Hematopoietic multipotent progenitor cell treated with erythropoietin and hydrocortisone succinate and interleukin-3 and kit ligand, for 17 days (in vitro differentiated cells): ENCODE measurements at places on chromosomes 4 and X.

DNA sequence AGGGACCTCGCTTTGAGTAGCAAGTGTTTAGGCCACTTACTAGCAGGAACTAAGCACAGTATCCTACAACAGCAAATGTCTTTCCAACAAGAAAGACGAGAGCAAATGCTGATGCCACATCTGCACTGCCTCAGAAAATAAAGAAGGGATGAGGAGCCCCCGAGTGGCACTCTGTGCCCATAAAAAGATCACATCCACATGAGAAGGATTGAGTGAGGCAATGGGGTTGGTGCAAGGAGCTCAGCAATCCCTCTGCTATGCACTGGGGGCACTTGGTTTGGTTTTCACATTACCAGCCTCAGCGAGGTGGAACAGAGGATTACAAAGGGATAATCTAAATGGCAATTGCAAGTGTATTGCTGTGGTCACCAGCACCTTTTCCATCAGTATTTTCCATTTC, 252.8 kb upstream of the SLC7A11 start:
- no peak for DNase-seq

DNA sequence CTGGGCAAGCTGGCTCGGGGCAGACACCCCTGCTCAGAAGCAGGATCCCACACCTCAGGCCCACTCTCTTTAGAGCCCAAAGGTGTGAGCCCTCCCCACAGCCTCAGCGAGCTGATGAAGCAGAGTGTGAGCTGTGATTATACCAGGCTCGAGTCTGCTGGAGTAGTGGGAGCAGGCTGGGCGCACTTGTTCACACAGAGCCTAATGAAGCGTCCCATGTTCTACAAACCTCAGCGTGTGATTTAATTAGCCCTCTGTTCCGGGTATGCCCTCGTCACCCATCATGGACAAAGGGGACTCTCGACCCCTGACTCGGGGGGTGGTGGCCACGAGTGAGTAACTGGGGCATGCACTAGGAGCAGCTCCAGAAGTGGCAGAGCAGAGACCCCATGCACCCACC, 62.3 kb downstream of the PPP2R2C start:
- no peak for DNase-seq

GRCh38 chr4:143417679-143418403, 81.2 kb downstream of the GAB1 start:
- DNase-seq: no peak

DNA sequence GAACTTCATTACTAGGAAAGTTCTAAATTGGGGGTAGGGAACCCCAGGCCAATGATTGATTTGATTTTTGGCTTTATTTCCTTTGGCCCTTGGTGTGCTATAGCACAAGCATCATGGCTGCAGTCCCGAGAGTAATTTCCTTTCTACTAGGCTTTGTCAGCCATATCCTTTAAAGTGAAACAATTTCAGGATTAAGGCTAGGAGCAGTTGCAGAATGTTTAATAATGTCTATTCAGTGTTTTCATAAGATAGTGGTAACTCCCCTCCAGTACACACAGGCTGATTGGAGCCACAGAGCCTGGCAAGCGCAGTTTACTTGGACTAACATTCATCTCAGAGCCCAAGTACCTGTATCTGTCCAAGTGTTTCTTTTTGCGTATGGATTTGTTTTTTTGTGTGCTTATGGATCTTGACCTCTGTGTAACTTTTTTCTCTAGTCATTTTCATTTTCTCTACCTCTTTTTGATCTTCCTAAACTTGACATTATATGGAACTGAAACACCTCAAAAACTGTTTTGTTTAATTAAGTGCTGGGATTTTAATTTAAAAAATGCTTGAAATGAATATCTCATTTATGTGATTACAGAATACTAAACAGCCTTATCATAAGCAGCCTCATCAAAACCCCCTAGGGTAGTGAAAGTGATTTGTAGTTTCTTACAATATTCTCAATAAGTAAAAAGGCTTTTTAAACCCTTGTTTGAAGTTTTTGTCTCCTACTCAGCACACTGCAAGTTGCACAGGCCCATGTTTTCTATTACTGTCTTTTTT, 7.5 kb downstream of the STIM2 start:
- no peak for DNase-seq

DNA sequence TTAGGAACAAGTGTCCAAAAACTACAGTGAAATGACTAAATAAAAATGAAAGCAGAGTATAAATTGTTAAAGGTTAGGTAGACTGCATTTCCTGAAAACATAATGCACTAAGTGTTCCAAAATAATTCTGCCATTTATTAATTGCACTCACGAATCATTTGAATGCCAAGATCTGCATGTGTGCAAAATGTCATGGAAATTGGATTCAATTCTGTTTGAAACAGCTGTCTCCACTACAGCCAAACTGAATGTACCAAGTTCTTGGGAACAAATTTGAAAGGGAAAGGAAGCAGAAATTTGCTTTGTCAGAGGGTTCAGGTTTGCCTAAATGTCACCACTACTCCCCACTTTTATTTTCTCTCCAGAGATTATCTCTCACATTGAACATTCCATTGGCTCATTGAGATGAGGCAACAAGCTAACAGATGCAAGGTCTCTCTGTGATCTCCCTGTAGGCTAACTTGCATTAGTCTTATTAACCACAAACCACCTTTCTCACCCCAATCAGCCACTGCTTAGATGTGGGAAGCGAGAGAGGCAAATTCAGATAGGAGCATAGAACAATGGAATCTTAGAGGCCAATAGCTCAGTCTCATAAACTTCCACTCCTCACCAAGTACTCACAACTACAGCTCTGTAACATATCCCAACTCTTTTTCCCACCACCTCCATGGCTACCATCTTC, 226.6 kb downstream of the KDR start:
- no peak for DNase-seq

GRCh38 chr4:45484740-45485139, 639.1 kb downstream of the GABRG1 start:
- DNase-seq: no peak

DNA sequence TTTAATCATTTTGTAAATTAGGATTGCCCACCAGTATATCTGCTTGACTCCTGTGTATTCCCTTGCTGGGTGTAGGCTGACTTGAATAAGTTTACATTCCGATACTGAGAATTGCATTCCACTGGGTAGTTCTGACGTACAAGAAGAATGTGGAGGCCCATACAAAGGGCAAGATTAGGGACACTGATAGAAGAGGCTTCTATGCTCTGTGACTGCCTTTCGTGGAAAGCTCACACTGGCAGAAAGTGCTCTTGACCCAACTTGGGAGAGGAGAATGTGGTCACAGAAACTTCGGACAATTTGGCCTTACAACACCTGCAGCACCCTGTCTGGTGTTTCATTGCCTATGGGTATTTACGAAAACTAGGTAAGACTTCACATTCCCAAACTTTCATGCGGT, 126.3 kb downstream of the RAPGEF2 start:
- DNase-seq: no peak

DNA sequence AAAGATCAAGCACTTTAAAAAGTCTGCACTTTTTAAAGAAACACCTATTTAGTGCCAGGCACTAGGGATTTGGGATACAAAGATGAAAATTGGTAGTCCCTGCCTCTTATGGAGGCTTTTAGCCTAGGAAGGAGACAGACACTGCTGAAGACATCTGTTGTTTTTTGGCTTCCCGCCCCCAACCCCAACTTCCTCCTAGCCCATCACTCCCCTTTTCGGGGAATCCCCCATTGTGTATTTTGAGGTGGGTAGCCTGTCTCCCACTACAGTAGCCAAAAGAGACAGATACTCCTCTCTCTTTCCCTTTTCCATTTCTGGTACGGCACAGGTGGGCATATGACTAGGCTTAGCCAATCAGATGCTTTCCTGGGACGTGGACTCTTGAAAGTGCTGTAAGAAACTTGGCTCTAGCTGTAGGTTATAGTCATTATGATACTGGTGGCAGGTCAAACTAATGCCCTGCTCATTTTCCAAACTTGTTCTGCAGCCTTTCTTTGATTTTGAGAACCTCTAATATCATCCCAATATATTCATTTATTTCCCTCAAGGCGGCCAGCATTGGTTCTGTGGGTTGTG, 194.6 kb upstream of the RBPJ start:
- no peak for DNase-seq

DNA sequence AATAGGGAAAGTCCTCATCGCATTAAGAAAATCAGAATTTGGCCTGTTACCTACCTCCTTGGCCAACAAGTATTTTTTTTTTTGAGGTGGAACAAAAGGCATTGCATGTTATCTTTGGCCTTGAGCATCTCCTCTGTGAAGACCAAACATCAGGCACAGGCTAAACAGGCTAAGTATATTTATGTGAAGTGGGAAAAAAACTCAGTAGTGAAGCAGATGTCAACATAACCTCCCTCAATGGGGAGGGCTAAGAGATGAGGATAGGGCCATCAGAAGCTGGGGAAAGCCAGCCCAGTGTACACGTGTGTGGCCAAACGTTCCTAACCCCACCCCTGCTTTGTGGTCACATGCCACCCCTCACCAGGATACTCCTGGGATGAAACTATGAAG, 102.5 kb downstream of the FNIP2 start:
- no peak for DNase-seq

GRCh38 chr4:177451108-177451500, 8.9 kb upstream of the AGA start:
- DNase-seq: no peak

DNA sequence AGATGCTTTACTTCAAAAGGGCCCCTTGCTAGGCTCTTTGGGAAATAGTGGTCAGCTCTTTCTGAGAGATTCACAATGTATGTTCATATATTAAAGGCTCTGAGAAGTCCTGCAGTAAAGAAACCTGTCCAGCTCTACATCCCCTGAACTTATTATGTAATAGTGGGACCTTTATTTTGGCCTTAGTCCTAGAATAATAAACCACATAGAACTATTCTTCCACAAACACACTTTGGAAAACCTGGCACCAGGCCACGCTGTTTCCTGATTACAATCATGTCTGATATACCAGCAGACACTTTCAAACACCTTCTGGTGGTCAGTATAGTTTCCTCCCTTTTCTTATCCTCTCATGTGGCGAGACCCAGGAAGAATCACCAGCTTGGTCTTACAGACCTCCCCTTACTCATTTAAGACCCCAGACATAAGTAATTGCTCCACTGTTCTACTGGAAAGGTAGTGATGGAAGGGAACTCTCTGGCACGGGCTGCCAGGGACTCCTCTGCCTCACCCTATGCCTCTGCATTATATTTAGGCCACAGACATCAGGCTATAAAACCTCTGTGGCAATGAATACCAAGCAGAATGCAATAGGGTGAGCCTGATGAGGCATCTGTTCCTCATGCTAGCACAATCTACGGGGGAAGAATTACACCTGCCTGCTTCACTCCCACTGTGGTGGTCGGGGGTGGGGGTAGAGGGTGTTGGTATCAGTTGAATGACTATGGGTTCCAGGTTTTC, 5.7 kb upstream of the PPEF1 start:
- no peak for DNase-seq

DNA sequence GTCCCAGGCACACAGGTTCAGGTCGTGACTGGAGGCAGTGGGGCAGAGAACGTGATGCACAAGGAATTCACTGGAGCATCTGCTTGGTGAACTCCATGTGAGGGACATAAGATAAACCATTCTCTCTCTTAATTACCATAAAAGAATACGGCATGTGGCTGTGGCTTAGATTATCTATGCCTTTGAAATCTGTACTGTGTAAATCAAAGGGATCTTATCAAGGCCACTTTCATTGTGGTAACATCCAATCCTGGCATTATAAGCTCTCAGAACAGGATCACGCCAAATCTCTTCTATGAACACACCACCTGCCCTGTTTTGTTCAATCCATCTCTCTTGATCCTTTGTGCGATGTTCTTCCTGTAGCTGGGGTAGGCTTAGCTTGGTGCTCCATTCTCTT, 192.3 kb downstream of the SPATA18 start:
- DNase-seq: no peak

GRCh38 chrX:16852617-16853179, 17.5 kb downstream of the RBBP7 start:
- DNase-seq: no peak

DNA sequence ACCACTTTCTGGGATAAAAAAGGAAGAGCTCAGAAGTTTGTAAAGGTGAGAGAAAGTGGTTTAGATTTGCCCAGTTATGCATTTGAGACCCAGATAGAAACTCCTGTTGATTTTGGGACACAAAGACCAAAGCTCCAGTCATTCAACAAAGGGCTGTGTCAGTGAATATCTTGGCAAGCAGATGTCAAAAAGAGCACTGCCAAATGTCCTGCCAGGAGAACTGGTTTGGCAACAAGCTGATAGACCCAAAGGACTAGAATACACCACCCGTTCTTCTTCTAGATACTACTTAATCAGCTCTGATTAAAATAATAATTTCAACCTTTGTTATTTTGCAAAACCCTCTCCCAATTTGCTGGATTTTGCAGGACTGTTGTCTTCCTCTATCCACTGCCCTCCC, 121.4 kb downstream of the NHS start:
- no peak for DNase-seq

GRCh38 chr4:36043901-36044300, 200.4 kb downstream of the ARAP2 start:
- no peak for DNase-seq

- no peak for DNase-seq
These were observed 1009.6 kb upstream of the PCDH7 start for GRCh38 chr4:29710519-29710918.

DNA sequence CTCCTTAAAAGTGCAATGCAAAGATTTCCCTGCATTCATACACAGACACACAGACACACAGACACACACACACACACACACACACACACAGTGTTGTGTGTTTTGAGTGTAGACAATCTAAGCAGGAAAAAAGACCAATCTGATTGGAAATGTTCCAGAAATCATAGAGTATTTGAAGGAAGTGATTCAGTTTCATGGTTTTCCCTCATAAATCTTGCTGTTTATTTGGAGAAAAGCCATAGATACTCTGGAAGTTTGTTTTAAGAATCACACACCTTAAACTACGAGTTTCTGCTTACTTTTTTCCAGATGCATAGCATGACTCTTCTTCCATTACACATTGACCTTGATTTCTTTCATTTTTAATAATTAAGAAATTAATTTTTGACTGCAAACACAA, 298.5 kb upstream of the BMP3 start:
- DNase-seq: no peak

GRCh38 chrX:103400931-103401330, 24.6 kb downstream of the BEX3 start:
- no peak for DNase-seq

GRCh38 chrX:53089224-53089842, 4.6 kb upstream of the KANTR start:
- DNase-seq: peak; percentile 56

DNA sequence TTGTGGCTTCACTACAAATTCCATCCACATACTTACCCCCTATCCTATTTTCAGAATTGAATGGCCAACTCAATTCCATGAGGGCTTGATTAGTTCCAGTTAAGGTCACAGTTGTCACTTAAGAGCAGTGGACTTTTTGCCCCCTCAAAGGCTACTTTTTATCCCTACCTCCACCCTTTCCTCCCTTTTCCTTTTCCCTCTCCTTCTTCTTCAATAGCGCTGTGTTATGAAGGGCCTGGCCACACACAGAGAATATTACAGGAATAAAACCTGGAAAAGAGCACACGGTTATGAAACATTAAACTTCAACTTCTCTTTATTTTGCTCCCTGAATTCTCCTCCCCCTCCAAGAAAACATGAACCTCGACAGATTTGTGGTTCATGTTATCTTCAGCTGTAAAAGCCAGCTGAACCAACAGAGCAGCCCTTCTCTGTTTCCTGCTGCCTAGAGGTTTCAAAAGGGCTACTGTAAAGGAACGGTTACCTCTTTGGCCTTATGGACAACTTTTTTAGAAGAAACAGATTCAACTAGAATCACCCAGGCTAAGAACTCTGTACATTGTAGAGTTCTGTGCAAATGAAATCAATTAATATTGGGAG, 87.0 kb upstream of the RPL34 start:
- no peak for DNase-seq

- DNase-seq: no peak
These were observed 103.9 kb upstream of the STX18 start for GRCh38 chr4:4645743-4646142.
